GM23248 (cell line): ENCODE measurements at places on chromosomes 1 and 21. TPM values are rescaled to one million over a fixed set of nuclear protein-coding genes. Genes with fewer than 3 reads are reported as not detected.

Gene AK4
- total RNA-seq, result 49.1 and 65.4 TPM in 2 replicates

Gene AMPD1
- not detected in 2 replicates for total RNA-seq

Gene SPRR1B
- total RNA-seq, result not detected in 2 replicates

Gene SLC25A33
- total RNA-seq, result 4.2 and 4.6 TPM in 2 replicates

Gene TMEM61
- total RNA-seq, result not detected in 2 replicates

Gene LGR6
- not detected in 2 replicates for total RNA-seq

Gene OVAAL
- total RNA-seq, result not detected in 2 replicates

DNA sequence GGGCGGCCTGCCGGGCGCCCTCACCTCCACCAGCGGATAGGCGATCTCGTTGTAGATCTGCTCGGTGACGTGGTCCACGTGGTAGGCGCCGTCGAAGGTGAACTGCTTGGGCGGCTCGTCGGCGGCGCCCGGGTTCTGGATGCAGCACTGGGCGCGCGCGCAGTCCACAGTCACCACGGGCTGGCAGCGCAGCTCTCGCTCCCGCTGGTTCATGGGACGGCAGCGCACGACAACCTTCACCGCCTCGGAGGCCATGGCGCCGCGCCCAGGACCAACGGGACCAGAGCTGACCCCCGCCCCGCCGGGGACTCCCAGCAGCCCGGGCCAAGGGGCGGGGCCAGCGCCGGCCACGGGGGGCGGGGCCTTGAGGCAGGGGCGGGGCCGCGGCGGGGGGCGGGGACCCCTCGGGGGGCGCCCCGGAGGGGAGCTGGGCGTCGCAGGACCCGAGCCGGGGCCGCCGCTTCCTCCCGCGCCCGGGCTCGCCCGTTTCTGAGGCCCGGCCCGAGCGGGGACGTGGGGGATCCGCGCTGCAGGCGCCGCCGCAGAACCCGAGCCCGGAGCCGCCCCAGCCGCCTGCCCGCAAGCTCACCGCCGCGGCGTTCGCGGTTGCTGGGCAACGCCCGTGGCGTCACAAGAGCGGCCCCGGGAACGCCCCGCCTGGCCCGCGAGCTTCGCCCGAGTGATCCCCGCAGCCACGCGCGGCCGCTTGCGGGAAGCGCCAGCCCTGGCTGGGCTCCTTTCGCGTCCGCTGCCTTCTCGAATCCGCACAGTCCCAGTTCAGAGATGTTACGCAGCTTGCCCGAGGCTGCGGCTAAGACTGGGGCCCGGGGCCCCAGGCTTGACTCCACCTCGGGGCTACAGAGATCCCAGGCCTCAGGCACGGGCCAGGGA, at the start of gene KIF17:
TSS of gene KIF17 (minus strand) at position 556 of the 891 bp plus-strand sequence. CDS start at position 255, 301 bp downstream.
- no peaks in the 10 kb centered on the region for H3K27me3 ChIP-seq
- peak; percentile 93 for DNase-seq
- no peaks in the 10 kb centered on the region for H3K36me3 ChIP-seq
- no peaks in the 10 kb centered on the region for H3K4me1 ChIP-seq
- peak within 1 kb of the TSS; percentile 56 for H3K4me3 ChIP-seq
- no peak within 1 kb of the TSS for H3K27ac ChIP-seq

GRCh38 chr1:215202868-215203267, 120.3 kb downstream of the KCNK2 start:
- H3K4me1 ChIP-seq, result no peaks in the 10 kb centered on the region
- peaks cover 24% of the 10 kb centered on the region; the same call in 1 of the 2 replicates for H3K36me3 ChIP-seq
- H3K4me3 ChIP-seq, result no peak overlapping the region

DNA sequence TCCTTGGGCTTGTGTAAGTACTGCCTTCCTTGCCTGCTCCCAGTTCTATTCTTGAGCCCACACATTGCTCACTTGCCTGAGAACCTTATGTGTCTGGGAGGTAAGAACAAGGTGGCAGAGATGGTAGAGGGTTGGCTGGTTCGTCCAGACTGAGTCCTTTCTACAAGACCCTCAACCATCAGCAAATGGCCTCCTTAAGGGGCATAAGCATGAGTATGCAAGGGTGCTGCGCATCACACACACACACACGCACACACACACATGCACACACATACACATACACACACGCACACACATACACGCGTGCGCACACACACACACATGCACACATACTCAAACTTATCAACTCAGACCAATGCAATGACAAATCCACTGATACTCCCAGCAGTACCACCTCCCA, 56.9 kb downstream of the RHBG start:
- H3K27me3 ChIP-seq, result peaks cover 94% of the 10 kb centered on the region
- H3K4me1 ChIP-seq, result no peaks in the 10 kb centered on the region
- H3K27ac ChIP-seq, result no peak overlapping the region
- H3K36me3 ChIP-seq, result no peaks in the 10 kb centered on the region
- H3K4me3 ChIP-seq, result no peak overlapping the region

- no peaks in the 10 kb centered on the region; the same call in 1 of the 2 replicates for H3K4me1 ChIP-seq
- H3K27me3 ChIP-seq, result peaks cover 82% of the 10 kb centered on the region
- H3K27ac ChIP-seq, result no peak overlapping the region
- no peaks in the 10 kb centered on the region for H3K36me3 ChIP-seq
These were observed 3.8 kb upstream of the DMBX1 start for GRCh38 chr1:46485564-46486431.

DNA sequence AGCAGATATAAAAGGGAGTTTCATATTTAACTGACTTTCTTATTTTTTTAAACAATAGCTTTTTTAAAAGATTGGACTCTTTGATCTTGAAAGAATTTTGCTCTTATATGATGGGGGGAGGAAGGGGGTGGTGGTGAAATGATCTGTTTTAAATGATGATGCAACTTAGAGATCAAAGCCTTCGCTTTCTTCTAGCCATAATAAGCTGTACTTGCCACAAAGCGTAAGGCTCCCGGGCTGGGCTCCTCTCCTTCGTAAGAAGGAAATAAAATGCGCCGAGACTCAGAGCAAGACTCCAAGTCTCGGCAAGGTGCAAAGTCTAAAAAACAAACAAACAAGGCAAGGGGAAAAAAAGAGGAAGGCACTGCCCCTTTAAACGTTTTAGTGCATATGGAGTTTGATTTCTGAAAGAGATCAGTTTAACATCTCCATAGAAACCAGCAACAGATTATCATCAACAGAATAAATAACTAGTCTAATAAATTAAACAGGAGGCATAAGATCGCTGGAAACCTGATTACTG, 3.3 kb downstream of the CASZ1 start:
- H3K4me1 ChIP-seq, result no peaks in the 10 kb centered on the region
- H3K36me3 ChIP-seq, result no peaks in the 10 kb centered on the region
- DNase-seq, result peak; percentile 29
- no peak overlapping the region for H3K27ac ChIP-seq
- peaks cover 54% of the 10 kb centered on the region for H3K27me3 ChIP-seq

- peaks cover 11% of the 10 kb centered on the region for H3K4me1 ChIP-seq
- H3K36me3 ChIP-seq, result no peaks in the 10 kb centered on the region
- H3K27ac ChIP-seq, result no peak overlapping the region
- no peak overlapping the region for H3K4me3 ChIP-seq
These were observed 25.3 kb upstream of the BTG2 start for GRCh38 chr1:203280061-203280460.

DNA sequence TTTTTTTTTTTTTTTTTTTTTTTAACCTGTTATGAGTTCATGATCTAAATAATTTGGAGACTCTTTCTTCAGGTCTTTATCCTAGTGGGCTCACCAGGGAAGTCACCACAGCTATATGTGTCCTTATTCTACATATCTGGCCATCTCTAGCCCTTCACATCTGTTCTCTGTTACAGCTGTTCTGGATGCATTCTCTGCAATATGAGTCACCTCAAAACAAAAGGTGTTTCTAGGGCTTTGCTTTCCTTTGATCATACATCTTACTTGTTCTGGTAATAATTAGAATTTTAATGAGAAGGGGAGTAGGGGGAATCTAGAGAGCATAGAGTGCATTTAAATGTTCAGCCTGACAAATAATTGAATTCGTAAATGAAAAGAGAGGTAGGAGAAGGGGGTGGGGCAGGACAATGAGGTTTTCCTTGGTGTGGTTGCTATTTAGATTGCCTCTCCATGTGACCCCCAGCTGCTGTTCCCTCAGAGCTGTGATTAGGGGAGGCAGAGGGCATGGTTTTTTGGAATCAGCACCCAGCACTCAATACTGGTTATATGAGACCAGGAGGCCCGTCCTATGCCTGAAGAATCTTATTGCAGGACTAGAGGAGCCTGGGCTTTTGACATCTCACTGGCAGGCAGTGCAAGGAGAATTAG, 8.0 kb downstream of the SYT6 start:
- no peak overlapping the region for H3K4me3 ChIP-seq
- H3K4me1 ChIP-seq, result no peaks in the 10 kb centered on the region
- H3K27me3 ChIP-seq, result peaks cover 75% of the 10 kb centered on the region
- DNase-seq, result peak; percentile 24

DNA sequence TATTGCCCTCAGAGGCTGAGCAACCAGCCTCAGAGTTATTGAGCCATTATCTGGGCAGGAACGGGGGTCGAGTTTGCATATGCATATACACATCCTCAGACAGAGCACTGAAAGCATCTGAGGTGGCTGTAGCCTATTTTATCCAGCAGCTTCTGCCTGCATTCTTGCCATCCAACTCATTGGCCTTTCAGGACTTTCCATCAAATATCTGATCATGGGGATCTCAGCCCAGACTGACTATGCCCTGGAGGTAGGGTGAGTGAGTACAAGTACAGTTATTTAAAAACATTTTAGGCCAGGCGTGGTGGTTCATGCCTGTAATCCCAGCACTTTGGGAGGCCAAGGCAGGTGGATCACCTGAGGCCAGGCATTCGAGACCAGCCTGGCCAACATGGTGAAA, 1.8 kb upstream of the MTF1 start:
- DNase-seq, result peak; percentile 29
- H3K27ac ChIP-seq, result peak overlapping the region; percentile 90; the same call in 1 of the 2 replicates
- H3K36me3 ChIP-seq, result peaks cover 23% of the 10 kb centered on the region; the same call in 1 of the 2 replicates
- no peaks in the 10 kb centered on the region for H3K27me3 ChIP-seq
- H3K4me3 ChIP-seq, result no peak overlapping the region
- H3K4me1 ChIP-seq, result peaks cover 13% of the 10 kb centered on the region

- H3K36me3 ChIP-seq, result no peaks in the 10 kb centered on the region
- H3K4me1 ChIP-seq, result peaks cover 90% of the 10 kb centered on the region
- H3K4me3 ChIP-seq, result no peak overlapping the region
- DNase-seq, result peak; percentile 35
- no peaks in the 10 kb centered on the region for H3K27me3 ChIP-seq
- peak overlapping the region; percentile 81 for H3K27ac ChIP-seq
These were observed 171.1 kb upstream of the FGGY start for GRCh38 chr1:59125676-59126320.

DNA sequence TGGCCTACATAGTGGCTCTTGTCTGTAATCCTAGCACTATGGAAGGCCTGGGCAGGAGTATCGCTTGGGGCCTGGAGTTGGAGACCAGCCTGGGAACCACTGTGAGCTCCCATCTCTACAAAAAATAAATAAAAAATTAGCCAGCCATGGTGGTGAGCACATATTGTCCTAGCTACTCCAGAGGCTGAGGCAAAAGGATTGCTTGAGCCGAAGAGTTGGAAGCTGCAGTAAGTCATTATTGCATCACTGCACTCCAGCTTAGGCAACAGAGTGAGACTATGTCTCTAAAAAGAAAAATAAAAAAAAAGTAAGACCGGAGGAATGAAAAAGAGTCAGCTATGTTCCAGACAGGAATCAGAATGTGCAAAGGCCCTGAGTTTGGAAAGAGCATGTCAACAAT, 115.3 kb downstream of the CYYR1 start:
- H3K27ac ChIP-seq, result no peak overlapping the region
- H3K4me3 ChIP-seq, result no peak overlapping the region
- H3K27me3 ChIP-seq, result no peaks in the 10 kb centered on the region

DNA sequence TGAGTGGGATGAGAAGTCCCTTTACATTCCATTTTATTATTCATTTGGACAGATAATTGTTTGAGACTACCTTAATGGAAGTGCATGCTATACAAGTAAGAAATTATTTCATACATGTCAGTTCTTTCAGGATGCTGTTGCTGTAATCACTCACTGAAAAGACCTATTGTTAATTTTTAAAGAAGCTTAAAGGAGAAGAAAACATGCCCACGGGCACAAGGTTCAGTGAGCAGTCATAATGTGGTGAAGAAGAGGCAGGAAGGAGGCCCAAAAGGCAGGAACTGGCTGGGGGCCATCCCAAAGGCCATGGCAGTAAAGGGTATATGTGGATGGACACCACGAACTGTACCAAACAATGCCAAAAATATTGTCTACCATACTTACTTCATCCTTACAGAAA, 206.0 kb downstream of the LYPLAL1 start:
- no peaks in the 10 kb centered on the region for H3K36me3 ChIP-seq
- no peaks in the 10 kb centered on the region for H3K4me1 ChIP-seq
- no peak for DNase-seq
- no peaks in the 10 kb centered on the region for H3K27me3 ChIP-seq

DNA sequence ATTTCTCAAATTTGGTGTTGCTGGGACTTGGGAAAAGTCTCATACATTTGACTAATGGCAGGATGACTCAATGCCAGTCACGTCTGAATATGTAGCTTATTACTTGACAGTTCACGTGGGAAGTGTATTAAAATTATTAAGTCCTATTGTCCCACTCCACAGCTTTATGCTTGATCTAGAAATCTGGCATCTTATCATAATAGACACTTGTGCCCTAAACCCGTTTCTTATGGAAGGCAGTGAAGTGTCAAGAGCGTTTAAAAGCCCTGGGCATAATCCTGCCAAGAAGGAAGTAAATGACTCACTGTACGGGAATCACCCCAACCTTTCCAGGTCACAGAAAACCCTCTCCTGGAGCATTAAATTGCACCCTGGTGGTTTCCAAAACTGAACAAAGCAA, 207.4 kb downstream of the APP start:
- H3K27me3 ChIP-seq, result no peaks in the 10 kb centered on the region
- H3K27ac ChIP-seq, result no peak overlapping the region
- peak; percentile 19 for DNase-seq
- H3K36me3 ChIP-seq, result no peaks in the 10 kb centered on the region

DNA sequence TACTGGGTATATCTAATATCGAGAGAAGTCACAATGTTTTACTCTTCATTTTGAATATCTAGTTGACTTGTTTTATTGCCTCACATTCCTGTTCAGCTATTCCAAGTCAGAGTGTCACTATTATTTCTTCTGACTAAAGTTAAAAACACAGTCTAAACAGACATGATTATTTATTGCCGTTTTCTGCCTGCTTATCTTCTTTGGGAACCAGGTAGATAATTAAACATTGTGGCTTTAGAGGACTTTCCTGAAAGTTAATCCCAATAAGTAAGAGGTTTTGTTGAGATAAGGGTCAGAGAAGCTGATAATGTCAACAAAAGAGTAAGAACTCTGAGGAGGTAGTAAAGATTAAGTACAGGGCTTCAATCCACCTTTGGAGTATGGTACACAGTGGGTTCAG, 53.8 kb downstream of the PCNX2 start:
- 0 out of 2 replicates have a peak, but pooled peaks cover 8% of the 10 kb centered on the region for H3K4me1 ChIP-seq
- no peaks in the 10 kb centered on the region for H3K27me3 ChIP-seq
- no peak overlapping the region for H3K27ac ChIP-seq
- DNase-seq, result no peak

DNA sequence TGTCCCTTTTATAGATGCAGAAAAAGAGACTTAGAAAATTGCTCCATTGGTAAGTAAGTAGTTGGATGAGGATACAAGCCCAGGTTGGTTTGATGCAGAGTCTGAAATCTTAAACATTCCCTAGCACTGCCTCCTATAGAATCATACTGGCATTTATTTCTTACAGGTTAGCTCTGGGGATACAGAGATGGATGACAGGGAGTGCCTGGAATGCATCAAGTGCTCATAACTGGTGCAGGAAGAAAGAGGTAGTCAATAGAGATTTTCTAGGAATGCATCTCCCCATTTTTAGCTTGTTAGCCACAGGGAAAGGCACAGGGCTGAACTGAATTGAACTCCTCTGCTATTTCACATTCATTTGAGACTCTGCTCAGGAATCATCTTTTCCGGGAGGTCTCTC, 269.0 kb upstream of the USP24 start:
- H3K4me3 ChIP-seq, result no peak overlapping the region
- no peak overlapping the region for H3K27ac ChIP-seq
- H3K36me3 ChIP-seq, result no peaks in the 10 kb centered on the region
- DNase-seq, result no peak
